ENCODE measurements at places on chromosomes 5 and 9.

GRCh38 chr5:12242950-12243888, 339.0 kb upstream of the CTNND2 start:
- DNase-seq, result no peak

DNA sequence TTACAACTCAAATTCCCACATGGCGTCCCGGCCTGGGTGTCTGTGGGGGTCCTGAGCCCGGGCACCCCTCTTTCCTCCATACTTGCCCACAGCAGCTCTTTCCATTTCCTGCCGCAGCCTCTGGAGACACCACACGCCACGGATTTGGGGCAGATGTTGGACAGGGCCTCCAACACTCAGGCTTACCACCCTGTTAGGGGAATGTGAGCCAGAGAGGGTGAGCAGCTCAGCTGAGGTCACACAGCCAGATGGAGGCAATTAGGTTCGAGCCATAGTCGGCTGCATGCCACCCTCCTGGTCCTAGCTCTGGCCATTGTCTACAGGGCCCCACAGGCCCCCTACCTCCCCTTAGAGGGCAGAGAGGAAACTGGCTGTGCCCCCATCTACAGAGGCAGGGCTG, 75.6 kb upstream of the STXBP1 start:
- DNase-seq, result no peak

GRCh38 chr5:148141645-148142044, 26.7 kb upstream of the SPINK14 start:
- DNase-seq, result no peak

DNA sequence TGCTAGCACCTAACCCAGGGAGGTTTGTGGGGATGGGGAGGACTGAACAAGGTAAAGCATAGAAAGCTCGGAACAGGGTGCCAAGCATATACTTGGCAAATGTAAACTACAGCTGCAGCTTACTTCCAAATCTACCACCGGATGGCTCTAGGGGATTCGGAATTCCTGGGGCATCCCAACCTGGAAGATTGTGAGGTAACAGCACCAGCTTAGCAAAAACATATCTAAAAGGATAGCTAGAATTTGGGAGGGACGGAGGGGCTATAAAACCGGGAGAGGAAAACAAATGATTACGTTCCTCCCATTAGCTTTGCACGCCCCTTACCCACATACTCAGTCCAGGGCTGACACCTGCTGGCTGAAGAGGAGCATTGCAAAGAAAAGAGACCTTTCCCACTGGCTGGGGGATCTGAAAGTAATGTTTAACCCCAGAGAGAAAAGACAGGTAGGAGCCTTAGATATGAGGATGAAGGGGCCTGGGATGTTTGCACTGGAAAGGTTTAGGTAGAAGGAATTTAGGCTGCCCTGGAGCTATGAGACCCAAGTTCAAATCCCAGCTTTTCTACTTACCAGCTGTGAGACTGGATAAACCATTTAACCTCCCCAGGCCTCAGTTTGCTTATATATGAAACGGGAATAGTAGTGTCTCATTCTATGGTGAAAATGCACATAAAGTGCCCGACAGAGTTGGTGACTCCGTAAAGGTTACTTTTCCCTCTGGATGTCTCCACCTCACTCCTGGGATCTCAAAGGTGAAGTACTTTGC, 73.6 kb downstream of the FAM114A2 start:
- peak; percentile 8 for DNase-seq

DNA sequence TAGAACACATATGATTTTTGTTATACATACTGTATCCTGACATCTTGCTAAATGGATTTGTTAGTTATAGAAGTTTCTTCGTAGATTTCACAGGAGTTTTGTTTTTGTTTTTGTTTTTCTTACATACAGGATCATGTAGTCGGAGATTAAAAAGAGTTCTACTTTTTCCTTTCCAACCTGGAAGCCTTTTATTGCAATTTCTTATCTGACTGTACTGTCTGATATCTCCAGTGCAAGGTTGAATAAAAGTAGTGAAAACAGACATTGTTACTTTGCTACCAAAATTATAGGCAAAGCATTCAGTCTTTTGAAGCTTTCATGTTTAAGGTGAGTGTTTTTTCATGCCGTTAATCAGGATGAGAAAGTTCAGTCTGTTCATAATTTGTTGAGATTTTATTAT, 117.4 kb upstream of the PRSS3 start:
- no peak for DNase-seq

DNA sequence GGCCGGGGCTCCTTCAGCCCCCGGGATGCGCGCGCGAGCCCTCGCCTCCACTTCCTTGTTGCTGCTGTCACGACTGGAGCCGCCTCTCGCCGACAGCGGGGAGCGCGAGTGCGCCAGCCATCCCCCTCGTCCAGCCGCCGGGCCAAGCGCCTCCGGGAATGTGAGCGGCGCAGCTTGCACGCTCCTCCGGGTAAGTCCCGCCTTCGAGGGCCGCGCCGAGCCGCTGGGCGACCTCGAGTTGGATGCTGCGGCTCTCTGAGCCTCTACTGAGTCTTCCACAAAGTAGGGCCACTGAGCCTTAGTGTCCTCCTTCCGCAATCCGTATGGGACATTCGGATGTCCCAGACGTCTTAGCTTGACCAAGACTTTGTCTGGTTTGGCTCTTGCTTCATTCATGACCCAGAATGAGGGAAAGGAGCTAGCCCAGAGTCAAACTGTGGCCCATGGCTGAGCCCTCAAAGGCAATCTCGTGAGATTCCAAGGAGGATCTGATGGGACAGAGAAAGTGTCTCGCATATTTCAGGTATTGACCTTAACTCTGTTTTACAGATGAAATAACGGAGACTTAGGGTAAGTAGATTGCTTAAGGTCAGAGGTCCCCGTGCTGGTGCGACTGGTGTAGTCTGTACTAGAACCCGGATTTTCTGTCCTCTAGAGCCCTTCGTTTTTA, 586 bp downstream of the HMGXB3 start:
- no peak for DNase-seq

GRCh38 chr5:103450333-103451061, 112.1 kb downstream of the NUDT12 start:
- no peak for DNase-seq

DNA sequence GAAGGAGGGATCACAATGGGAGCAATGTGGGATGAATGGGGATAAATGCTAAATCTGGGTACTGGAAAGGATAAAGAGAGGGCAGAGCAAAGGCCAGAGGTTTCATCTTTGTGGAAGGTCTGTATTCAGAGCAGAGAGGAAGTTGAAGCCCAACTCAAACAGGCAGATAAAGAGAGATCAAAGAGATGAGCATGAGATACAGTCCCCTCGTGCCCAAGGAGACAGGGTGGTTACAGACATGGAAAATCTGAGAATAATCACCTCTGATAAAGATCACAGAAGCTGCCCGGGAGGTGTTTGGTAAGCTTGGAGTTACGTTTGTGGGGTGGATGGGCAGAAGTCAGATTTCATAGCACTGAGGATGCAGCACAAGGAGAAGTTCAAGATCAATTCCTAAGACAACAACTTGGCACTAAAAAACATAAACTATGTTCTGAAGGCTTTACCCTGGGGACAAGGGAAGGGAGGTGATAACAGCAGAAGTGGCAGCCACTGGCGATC, 459 bp upstream of the ERAP2 start:
- DNase-seq, result no peak

DNA sequence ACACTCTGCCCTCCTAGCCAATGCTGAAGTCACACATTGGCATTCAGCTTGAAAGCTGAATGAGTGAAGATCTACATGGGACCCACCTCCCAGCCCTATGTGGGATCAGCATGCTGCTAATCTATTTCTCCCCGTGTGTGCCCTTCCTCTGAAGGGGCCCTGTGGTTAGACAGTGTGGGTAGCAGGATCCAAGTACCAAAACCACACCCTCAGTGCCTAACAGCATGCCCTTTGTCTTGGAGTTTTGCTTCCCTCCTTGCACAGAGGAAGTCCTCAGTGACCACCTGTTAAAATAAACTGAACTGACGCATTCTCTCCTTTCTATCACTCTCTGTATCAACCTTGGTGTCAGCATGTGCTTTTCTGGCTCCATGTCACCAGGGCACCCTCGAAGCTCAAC, 25.0 kb downstream of the SH3TC2 start:
- DNase-seq, result no peak

GRCh38 chr9:37650873-37651768, at the start of gene FRMPD1:
Gene FRMPD1 (plus strand): TSS chr9:37650954. CDS start chr9:37692642, 41,688 bp downstream.
- peak; percentile 21 for DNase-seq

DNA sequence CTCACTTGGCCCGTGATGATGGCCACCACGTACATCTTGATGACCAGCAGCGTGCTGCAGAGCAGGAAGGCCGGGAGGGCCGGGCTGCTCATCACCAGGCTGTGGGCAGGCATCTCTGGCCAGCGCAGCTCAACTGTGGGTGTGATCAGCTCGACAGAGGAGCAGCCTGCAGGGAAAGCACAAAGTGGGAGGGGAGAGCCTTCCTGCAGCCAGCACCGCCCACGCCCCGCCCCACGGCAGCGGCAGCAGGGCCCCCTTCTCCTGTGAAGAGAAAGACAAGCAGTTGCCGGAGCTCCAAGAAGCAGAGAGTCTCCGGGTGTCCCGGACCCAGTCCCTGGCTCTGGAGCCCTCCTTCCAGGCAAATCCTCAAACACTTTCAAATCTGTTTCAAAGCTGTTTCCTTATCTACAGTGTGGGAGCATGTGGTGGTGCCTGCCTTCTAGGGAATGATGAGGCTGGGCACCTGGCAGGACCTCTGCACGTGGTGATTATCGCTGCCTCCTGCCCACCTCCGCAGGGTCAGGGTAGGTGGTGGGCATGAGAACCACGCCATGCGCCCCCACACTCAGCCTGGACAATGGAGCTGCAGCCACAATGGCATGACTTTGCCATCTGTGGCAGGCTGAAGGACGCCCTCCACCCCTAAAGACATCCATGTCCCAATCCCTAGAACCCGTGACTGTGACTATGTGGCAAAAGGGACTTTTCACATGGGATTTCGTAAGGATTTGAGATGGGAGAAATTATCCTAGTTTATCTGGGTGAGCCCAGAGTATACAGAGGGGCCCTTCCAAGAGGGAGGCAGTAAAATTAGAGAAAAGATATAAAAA, at the start of gene PTGES:
PTGES (minus strand) TSS at position 143 of the 830 bp plus-strand sequence; CDS start at position 113, 30 bp downstream.
- peak; percentile 45 for DNase-seq

- DNase-seq, result no peak
Measured at GRCh38 chr5:170308686-170309085, 11.1 kb upstream of the LCP2 start.
